ENCODE measurements at places on chromosomes 16 and 17.

DNA sequence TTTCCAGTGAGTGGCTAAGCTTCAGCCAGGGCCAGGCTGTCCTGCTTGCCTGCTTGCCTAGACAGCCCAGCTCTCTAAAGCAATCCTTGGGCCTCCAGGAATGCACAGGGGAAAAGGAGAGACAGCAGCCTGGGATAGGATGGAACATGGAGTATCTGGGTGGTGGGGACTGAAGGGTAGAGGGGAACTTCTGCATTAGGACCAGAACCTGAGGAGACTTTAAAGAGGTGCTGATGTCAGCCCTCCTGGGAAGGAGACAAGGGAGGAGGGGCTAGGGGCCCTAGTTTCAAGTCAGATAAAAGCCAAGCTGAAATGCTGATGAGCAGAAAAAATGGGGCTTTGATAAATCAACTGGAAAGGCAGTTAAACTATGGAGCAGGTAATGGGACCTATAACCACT is 1.8 kb downstream of the HOXB7 start:
- DNase-seq: no peak

GRCh38 chr17:69878661-69879060 is 196.4 kb upstream of the KCNJ16 start:
- no peak for DNase-seq

DNA sequence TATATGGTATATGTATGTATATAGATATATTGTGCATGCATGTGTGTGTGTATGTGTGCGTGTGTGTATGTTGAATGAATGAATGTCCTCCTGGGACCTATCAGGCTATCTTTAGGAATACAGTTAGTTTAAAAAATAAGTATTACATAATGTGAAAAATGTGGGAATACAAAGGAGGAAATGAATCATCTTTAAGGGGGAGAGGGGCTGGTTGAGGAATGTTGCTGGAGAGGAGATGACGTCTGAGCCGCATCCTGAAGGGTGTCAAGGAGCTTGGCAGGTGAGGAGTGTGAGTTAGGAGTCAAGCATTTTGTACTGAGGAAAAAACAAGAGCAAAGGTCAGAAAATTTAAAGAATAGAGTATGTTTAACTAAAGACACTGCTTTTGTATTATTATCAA is 62.4 kb upstream of the NLK start:
- DNase-seq: no peak

DNA sequence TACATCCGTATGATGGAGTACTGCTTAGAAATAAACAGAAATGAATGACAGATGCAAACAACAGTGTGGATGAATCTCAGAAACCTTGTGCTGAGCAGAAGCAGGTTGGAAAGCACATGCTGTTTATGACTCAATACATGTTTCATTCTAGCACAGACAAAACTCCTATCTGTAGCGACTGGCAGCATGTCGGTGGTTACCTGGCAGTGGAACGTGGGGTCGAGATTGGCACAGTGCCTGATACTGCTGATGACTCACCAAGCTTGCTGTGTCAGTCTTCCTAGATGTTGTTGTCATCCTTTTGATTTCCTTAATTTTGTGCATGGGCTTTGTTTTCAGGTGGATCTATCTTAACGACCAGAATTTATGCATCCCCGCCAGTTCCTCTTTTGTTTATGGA is 62.1 kb downstream of the GAN start:
- no peak for DNase-seq

GRCh38 chr17:27153005-27153404 is 140.9 kb upstream of the WSB1 start:
- DNase-seq: no peak

- DNase-seq: no peak
Observed at GRCh38 chr17:9512323-9513168, 63.1 kb downstream of the STX8 start.

DNA sequence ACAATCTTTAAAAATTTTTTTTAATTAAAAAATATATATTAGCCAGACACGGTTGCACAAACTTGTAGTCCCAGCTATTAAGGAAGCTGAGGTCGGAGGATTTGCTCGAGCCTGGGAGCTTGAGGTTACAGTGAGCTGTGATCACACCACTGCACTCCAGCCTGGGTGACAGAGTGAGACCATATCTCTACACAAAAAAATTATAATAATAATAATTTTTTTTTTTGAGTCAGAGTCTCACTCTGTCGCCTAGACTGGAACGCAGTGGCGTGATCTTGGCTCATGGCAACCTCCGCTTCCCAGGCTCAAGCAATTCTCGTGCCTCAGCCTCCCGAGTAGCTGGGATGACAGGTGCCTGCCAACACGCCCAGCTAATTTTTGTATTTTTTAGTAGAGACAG is 23.8 kb downstream of the LITAF start:
- no peak for DNase-seq

Measured in stimulated activated naive CD4-positive, alpha-beta T cell (primary cell).